ENCODE measurements at places on chromosomes 6 and 20. TPM values are rescaled to one million over a fixed set of nuclear protein-coding genes. Genes with fewer than 3 reads are reported as not detected.

- peak; percentile 39 for ATAC-seq
Observed at GRCh38 chr6:74091136-74091793, 395.3 kb downstream of the CD109 start.

DNA sequence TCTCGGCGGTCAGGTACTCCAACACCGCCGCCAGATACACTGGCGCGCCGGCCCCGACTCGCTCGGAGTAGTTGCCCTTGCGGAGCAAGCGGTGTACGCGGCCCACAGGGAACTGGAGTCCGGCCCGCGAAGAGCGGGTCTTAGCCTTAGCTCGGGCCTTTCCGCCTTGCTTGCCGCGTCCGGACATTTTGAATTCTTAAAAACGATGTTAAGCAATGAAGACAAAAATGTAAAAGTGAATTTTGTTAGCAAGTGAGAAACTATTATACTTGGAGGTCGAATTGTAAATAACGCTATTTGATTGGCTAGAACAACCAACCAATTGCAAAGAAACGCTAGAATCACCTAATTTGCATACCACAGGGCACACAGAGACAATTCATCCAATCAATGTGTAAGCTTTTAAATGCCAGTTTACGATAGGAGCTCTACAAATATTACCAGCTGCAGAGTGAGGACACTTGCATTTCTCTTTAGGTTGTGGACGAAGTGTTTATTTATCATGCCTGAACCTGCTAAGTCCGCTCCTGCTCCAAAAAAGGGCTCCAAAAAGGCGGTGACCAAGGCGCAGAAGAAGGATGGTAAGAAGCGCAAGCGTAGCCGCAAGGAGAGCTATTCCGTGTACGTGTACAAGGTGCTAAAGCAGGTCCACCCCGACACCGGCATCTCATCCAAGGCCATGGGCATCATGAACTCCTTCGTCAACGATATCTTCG is 112.0 kb downstream of the HFE start:
- ATAC-seq = peak; percentile 85

DNA sequence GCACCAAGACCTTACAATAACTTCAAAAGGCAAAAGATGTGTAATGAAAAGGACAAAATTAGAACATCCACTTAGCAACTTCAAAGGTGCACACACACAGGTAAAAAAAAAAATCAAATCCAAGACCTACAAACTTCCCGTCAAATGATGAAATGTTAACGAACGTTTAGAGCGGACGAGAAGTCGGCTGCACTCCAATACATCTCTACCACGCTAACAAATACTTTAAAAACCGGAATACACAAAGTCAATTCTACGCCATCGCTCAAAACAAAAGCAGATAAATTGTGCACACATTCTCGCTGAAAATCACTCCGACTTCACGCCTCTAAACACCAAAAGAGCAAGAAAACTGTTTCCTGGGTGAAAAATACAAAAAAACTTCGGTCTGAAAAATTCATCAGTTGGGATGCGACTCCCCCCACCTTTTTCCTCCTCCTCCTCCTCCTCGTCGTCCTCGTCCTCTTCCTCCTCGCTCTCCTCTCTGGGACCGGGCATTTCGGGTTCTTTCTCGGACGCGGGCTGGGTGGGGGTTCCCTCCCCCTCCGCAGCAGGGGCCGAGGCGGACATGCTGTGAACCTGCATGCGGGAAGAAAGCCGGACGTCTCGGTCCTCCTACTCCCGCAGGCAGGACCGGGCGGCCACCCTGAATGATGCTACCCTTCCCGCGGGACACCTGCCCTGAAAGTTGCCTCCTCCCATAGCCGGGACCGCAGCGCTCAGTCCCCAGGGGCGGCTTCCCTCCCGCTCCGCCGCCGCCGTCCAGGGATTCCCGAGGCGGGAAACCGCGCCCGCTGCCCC is 712 bp downstream of the DEK start:
- peak; percentile 16 for ATAC-seq

- no peak for ATAC-seq
Observed at GRCh38 chr6:146545581-146545980, 1.9 kb downstream of the RAB32 start.

Gene SPO11
- total RNA-seq = not detected

DNA sequence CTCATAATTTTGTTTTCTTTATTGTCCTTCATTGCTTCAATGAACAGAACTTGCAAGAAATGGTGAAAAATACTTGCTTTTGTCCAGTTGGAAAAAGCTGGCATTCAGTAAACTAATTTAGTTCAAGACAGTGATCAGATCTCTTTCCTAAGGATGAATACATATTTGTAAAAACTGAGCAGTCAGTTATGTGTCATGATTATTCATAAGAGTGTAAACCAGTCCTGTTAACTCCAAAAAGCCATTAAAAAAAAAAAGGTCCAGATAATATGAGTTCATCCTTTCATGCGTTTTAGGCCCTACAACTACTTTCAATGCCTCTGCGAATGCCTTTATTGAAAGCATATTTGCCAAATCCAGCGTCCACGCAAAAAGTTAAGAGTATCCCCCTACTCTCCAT is 609 bp downstream of the PGM3 start:
- ATAC-seq = no peak

DNA sequence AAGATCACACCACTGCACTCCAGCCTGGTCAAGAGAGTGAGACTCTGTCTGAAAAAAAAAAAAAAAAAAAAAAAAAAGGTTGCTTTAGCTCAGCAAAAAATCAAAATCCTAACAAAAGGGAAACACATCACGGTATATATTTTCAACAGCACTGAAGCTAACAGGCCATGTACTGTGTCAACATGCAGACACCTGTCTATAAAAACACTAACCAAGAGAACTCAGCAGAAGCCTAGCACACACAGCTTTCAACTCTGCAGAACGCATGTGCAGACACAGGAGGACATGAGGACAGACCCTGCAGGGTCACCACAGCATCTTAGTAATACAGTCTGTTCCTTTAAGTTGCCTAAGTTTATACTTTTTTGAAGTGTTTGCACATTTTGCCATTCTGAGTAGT is 13.5 kb downstream of the NINL start:
- no peak for ATAC-seq

GRCh38 chr6:153117986-153118879 is 12.8 kb downstream of the RGS17 start:
- ATAC-seq = no peak

DNA sequence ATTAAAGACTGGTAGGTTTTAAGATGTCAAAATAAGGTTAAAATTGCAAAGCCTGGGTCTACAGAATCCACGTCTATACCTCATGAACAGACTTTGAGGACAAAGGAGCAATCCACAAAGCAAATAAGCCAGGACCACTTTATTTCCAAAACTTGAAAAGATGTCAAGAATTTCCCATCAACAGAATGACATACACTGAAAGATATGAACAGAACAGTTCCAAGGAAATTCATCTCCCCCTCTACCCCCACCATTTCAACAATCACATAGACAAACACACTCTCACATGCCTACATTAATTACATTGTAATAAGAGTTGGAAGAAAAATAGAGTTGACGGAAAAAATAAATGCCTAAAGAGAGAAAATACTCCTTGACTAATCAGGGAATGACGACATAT is 45.2 kb upstream of the NHSL1 start:
- ATAC-seq = no peak

Gene NRSN1
- not detected for total RNA-seq

Gene KIF6
- total RNA-seq = 1.2 TPM

- ATAC-seq = no peak
Observed at GRCh38 chr6:127342296-127342945, 988 bp downstream of the ECHDC1 start.

Gene NHSL1
- 7.4 TPM for total RNA-seq

- ATAC-seq = no peak
Observed at GRCh38 chr20:49557449-49557848, 10.5 kb downstream of the PTGIS start.

- ATAC-seq = no peak
Observed at GRCh38 chr6:38640216-38640909, 634 bp upstream of the BTBD9 start.

DNA sequence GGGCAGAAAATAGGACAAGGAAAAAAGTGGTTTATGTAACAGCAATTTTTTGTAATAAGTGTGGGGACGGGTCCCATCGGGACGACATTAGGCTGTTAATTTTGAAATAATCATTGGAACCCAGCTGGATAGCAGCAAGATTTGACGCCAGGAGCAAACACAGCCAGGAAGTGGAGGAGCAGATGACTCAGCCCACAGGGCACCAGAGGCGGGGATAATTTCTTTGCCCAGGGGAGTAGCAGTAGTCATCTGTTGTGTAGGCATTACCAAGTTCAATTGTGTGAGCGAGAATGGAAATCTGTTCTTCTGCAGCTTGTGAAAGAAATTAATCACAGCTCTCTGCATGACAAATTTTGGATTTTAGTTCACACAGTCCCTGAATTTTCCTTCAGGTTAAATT is 22.6 kb upstream of the RIN2 start:
- peak; percentile 95 for ATAC-seq

Gene ECT2L
- not detected for total RNA-seq

Gene CLPSL2
- not detected for total RNA-seq

Data from gastroesophageal sphincter (tissue), 4 donors.